ENCODE measurements at places on chromosomes 4 and X. TPM values are rescaled to one million over a fixed set of nuclear protein-coding genes. Genes with fewer than 3 reads are reported as not detected.

The CFAP299 gene
- total RNA-seq, result 4.3 TPM

The PRRG3 gene
- 24.4 TPM for total RNA-seq

The LINC00632 gene
- 131 TPM for total RNA-seq

The MAGEC2 gene
- total RNA-seq, result not detected

The ATG4A gene
- 11.1 TPM for total RNA-seq

The FGFBP1 gene
- 0.71 TPM for total RNA-seq

The NR0B1 gene
- total RNA-seq, result not detected

The IL1RAPL1 gene
- 9.1 TPM for total RNA-seq

The BEND2 gene
- 0.27 TPM for total RNA-seq

The OTUD6A gene
- total RNA-seq, result not detected

The ZDHHC9 gene
- total RNA-seq, result 19.4 TPM

The SOWAHB gene
- 1.3 TPM for total RNA-seq

The NKX3-2 gene
- 0.49 TPM for total RNA-seq

The GLRA3 gene
- 1.9 TPM for total RNA-seq

The CCDC149 gene
- 28.0 TPM for total RNA-seq

The CT47B1 gene
- not detected for total RNA-seq

The ITIH6 gene
- total RNA-seq, result 0.11 TPM

The WNK3 gene
- 22.2 TPM for total RNA-seq

The SLC25A6 gene
- total RNA-seq, result 195 TPM

The FGF13 gene
- total RNA-seq, result 42.1 TPM

The DLG3 gene
- total RNA-seq, result 67.5 TPM

The TLL1 gene
- total RNA-seq, result 23.9 TPM

The ITGB1BP2 gene
- 7.5 TPM for total RNA-seq

The ANXA10 gene
- total RNA-seq, result not detected

The SPANXC gene
- total RNA-seq, result not detected

The CTAG2 gene
- total RNA-seq, result not detected

The HEPH gene
- 55.7 TPM for total RNA-seq

The DCUN1D4 gene
- total RNA-seq, result 70.1 TPM

The MXRA5 gene
- total RNA-seq, result 94.6 TPM

The CCDC158 gene
- 4.5 TPM for total RNA-seq

The PNMA5 gene
- total RNA-seq, result not detected

The PPP1R2C gene
- not detected for total RNA-seq

The GPR50 gene
- total RNA-seq, result not detected

The PCYT1B gene
- total RNA-seq, result 30.8 TPM

The BMP3 gene
- 21.3 TPM for total RNA-seq

The PARM1 gene
- total RNA-seq, result 47.4 TPM

The GLRA2 gene
- 13.6 TPM for total RNA-seq

The TCEAL3 gene
- 18.3 TPM for total RNA-seq

The ARX gene
- total RNA-seq, result 0.55 TPM

The ARHGAP4 gene
- 37.3 TPM for total RNA-seq

The DYNLT3 gene
- 39.4 TPM for total RNA-seq

The MUC7 gene
- total RNA-seq, result 0.44 TPM

The ARMCX1 gene
- 73.6 TPM for total RNA-seq

The TMSB15A gene
- total RNA-seq, result 24.7 TPM

The NAAA gene
- total RNA-seq, result 44.2 TPM

Data from camera-type eye (tissue), 1 donor.